ENCODE measurements at places on chromosomes 2 and 18.

GRCh38 chr2:120468136-120468535 is 122.2 kb downstream of the INHBB start:
- no peak for DNase-seq

GRCh38 chr2:98743835-98744234 is 12.9 kb upstream of the MGAT4A start:
- no peak for DNase-seq

- no peak for DNase-seq
Observed at GRCh38 chr2:167964650-167965413, 282.6 kb downstream of the STK39 start.

- DNase-seq: no peak
Observed at GRCh38 chr18:5414546-5414945, 119.0 kb upstream of the ZBTB14 start.

- DNase-seq: no peak
Observed at GRCh38 chr2:397926-398325, 110.0 kb upstream of the ALKAL2 start.

GRCh38 chr2:189500456-189501160 is 59.3 kb downstream of the WDR75 start:
- no peak for DNase-seq

GRCh38 chr2:128726911-128727310 is 408.2 kb upstream of the HS6ST1 start:
- no peak for DNase-seq

DNA sequence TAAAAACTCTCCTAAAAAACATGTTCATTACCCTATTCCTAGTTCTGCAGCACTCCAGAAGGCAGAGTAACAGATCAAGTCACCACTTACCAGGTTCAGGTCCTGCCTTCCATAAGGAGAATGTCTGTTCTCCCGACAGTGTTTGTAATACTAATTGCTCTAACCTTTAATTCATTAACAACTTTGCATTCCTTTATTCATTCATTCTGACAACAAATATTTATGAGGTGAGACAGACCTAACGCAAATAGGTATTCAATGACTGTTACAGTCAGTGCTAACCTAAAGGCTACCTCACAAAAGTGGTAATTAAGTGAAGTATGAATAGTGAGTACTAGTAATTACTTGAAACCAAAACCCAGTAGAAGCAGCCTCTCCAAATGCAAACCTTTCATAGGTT is 224.0 kb downstream of the AFF3 start:
- DNase-seq: peak; percentile 2

DNA sequence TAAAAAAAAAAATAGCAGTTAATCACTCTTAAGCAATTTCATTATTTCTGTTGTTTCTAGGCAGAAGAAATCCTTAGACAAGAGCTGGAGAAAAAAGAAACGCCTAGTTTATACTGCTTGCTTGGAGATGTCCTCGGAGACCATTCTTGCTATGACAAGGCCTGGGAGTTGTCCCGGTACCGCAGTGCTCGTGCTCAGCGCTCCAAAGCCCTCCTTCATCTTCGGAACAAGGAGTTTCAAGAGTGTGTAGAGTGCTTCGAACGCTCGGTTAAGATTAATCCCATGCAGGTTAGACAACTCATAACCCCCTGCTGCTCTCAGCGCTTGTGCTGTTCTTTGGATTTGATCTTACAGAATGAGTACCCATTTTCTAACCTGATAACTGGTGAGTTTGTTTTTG is 130.4 kb downstream of the TTC27 start:
- DNase-seq: no peak

DNA sequence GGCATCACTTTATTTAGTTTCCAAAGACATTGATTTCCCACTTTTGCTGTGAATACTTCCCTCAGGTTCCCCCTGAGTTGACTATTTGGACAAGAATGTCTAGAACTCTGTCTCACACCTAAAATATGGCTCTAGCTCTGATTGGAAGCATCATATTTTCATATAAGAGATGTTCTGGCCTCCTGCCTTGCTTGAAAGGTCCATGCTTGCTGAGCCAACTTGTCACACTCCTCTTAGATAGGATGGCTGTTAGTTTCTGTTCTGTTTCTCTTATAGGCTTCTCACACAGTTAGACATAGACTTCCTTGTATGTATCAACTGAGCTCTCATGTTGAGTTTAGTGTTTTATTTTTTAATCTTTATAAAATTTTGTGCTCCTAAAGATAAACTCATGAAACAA is 87.1 kb downstream of the CNTNAP5 start:
- DNase-seq: no peak

- no peak for DNase-seq
Observed at GRCh38 chr2:58130238-58130637, 83.6 kb downstream of the VRK2 start.

DNA sequence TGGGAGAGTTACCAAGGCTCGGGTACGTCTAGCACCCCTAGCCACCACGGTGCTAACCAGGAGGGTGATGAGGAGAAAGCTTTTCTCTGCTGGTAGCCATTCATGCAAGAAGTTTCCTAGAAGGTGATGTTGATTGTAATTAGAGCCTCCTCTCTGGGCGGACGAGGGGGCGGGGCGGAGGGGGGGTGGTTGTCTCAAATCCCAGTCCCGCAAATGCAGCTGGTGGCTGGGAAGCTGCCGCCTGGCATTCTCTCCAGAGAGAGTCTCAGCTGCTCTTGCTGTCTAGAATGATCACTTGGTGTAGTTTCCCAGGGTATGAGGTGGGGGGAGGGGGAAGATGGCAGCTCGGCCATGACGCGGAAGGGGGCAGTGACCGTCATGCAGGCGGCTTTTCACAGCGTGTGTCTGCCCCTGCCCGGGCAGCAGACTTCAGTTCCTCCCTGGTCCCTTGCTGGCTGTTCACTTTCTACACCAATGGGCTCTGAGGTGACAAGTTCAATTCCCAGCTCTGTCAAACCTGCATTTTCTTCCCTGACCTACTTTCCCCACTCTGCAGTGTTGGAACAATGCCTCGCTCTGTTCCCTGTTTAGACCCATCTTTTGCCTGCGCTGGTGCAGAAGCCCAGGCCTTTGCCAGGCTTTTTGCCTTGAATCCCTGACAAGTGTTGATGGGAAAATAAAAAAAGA is 61.5 kb upstream of the KLF7 start:
- no peak for DNase-seq

DNA sequence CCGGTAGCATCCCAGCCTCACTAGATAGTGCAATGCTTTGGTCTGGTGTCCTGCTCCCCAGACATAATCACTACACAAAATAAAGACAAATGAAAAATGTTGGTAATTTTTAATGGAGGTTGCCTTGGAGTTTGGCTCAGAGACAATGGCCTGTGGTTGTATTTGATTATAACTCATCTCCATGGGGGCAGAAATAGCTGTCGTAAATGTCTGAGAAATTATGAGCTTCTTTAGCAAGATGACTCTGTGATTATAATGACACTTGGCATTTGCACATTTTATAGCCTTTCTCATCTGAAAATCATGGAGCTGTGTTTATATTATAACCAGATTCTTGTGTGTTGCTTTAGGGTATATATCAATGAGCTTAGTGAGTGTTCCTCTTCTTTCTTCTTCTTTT is 1779.7 kb upstream of the CELF4 start:
- no peak for DNase-seq

- DNase-seq: no peak
Observed at GRCh38 chr2:236862961-236863728, 222.5 kb upstream of the COPS8 start.

DNA sequence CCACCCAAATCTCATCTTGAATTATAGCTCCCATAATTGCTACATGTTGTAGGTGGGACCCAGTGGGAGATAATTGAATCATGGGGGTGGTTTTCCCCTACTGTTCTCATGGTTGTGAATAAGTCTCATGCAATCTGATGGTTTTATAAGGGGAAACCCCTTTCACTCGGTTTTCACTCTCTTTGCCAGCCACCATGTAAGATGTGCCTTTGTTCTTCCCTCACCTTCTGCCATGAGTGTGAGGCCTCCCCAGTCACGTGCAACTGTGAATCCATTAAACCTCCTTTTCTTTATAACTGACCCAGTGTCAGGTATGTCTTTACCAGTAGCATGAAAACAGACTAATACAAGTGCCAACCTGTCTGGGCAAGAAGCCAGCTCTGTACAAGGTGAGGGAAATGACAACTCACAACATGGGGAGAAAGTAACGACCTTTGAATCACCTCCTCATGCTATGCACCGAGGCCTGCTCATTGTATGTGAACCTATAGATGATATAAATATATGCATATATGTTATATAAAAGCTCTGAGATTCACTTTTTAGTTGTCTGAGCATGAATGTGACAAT is 162.2 kb downstream of the ALPK2 start:
- DNase-seq: no peak

DNA sequence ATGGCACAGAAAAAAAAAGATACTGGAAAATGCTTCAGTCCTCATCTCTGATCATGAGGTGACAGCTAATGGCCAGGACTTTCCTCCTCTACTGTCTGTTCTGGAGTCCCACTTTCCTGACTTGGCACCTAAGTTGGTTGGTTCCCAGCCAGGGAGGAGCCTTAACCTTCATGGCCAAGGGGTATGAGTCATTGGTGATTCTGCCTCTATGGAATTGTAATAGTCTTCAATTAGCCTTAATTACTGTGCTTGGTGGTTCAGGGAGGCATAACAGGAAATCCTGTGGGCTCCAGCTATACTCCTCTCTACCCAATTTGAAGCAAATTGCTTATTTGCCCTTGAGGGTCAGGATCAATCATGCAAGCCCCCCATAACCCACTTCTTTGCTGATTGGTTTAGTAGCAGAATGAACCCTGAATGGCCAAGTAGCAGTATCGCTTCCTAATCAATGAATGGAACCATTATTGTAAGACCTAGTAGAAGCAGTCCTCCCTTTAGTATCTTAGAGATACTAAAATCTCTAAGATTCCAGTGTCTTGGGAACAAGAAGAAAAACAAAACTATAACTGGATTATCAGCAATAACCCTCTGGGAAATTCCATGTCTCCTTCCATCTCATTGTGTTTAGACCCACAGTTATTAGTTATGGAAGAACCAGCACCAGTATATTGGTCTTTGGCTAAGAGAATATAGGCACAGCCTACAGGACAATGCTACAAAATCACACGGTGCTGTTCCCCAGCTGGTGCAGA is 109.0 kb downstream of the COL6A3 start:
- DNase-seq: no peak

GRCh38 chr18:50465211-50466153 is 90.6 kb downstream of the SKA1 start:
- no peak for DNase-seq

GRCh38 chr2:147439986-147440385 is 404.8 kb upstream of the ACVR2A start:
- no peak for DNase-seq

DNA sequence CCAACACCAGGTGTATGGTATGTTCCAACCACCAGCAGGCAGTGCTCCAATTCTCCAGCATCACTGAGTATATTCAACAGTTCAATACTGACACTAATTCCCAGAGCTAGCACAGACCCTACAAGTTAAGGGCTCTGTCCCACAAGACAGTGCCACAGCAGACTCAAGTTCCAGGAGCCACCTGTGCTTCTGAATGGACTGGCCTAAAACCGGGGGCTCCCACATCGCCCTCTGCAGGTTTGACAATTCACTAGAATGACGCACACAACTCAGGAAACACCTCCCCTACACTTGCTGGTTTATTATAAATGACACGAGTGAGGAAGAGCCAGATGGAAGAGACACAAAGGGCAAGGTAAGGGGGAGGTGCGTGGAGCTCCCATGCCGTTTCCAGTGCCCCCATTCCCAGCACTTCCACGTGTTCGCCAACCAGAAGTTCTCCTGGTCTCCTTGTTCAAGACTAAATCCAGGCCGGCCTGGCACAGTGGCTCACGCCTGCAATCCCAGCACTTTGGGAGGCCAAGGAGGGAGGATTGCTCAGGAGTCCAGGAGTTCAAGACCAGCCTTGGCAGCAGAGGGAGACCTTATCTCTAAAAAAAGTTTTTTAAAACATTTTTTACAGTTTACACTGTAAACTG is 12.2 kb upstream of the ATP6V1B1 start:
- DNase-seq: no peak

DNA sequence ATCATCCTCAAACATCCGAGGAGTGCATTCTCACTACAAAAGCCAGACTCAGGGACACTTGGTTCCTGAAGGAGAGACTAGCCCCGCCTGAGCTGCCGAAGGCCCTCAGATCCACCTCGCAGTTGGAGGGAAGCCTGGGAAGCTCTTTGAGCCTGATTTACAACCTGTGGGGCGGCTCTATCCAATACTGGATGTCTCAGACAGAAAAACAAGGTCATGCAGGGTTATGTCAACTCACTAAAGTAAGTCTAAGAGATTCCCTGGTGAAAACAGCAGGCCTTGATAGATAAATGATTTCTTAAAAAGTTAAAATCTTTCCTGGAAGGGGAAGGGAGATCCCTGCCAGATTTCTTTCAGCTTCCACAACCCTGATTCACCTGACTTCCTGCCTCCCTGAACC is 284.3 kb downstream of the CYP26B1 start:
- no peak for DNase-seq

DNA sequence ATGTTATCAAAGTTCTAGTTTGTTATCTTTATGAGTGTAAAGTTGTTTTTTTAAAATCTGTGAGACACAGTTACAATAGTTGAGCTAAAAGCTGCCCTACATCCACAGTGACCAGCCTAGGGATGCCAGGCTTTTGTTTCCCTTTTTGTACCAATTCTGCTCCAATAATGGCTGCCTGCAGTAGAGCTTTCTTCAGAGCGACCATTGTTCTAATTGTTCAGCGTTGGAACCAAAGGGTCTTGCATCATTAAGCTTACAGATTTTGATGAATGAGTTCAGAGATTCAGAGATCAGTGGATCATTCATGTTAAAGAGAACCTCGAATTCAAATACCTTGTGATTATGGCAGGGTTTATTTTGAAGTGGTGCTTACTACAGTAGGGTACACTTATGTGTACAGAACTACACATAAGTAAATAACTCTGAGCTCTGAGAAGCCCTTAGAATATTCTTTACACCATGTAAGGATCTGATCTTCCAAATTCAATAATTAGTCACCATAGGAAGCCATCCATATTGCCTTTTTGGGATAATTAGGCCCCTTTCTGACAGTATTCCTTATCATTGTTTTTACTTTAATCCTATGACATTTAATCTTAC is 157.9 kb downstream of the MYO1B start:
- no peak for DNase-seq

DNA sequence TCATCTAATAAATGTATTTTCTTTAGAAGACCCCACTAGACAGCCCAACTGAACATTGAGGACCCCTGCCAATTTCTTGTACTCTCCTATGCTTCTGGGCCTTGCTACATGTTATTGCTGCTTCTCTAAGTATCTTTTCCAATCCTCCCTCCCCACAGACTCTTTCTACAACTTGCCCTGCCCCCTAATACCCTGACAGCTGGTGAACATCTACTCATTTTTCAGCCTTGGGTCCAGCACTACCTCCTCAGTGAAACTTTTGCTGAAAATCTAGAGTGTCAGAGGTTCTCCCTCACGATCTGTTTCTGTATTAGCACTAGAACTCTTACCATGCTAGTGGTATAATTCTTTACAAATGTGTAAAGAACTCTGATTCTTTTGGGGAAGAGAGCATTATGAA is 106.8 kb upstream of the SIX3 start:
- DNase-seq: no peak

GRCh38 chr2:160054984-160055725 is 7.3 kb downstream of the PLA2R1 start:
- DNase-seq: no peak

- DNase-seq: no peak
Observed at GRCh38 chr2:136127356-136127755, 9.4 kb upstream of the CXCR4 start.

- DNase-seq: no peak
Observed at GRCh38 chr2:120516679-120517314, 170.9 kb downstream of the INHBB start.

- DNase-seq: no peak
Observed at GRCh38 chr2:214651451-214651850, 158.0 kb downstream of the BARD1 start.

- no peak for DNase-seq
Observed at GRCh38 chr18:49392352-49392751, 68.1 kb downstream of the DYM start.

Measured in NCI-H748 treated with DMSO at 0.1 percent for 48 hours (cell line).